Non-pigmented ciliary epithelial cell (primary cell): ENCODE measurements at places on chromosomes 11 and 22.

GRCh38 chr22:36872084-36872483 lies 11.3 kb downstream of the NCF4 start:
- no peak for DNase-seq

GRCh38 chr22:47030881-47031627 lies 268.6 kb downstream of the TBC1D22A start:
- no peak for DNase-seq

DNA sequence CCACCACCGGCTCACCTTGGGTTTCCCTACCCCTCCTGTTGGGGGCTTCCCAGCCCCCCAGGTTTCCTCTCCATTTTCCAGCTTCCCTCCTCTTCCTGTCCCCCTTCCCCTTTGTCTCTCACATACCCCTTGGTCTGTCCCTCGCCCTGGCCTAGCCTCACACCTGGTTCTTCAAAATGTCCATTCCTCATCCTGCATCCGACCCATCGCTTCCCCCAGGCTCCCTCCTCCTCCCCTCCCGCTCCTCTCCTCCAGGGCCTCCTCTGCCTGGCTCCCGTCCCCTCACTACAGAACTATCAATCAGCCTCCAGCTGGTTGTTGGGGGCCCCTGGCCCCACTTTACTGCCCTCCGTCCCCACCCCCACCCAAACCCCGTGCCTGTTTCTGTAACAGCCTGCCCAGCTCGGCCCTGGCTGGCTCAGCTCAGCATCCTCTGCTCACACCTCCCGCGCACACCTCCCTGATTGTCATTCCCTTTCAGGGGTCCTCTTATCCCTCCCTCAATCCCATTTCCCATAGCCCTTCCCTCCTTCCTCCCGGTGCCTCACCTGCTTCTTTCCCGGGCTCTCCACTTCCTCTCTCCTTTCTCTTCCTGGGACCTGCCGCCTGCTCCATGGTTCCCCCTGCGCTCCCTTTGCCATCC lies 1.2 kb downstream of the CNIH2 start:
- DNase-seq = no peak

DNA sequence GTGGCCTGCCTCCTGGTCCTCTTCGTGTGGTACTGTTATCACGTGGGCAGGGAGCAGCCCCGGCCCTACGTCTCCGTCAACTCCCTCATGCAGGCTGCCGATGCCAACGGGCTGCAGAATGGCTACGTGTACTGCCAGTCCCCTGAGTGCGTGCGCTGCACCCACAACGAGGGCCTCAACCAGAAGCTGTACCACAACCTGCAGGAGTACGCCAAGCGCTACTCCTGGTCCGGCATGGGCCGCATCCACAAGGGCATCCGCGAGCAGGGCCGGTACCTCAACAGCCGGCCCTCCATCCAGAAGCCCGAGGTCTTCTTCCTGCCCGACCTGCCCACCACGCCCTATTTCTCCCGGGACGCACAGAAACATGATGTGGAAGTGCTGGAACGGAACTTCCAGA lies 4.7 kb downstream of the ASPHD2 start:
- DNase-seq = no peak

DNA sequence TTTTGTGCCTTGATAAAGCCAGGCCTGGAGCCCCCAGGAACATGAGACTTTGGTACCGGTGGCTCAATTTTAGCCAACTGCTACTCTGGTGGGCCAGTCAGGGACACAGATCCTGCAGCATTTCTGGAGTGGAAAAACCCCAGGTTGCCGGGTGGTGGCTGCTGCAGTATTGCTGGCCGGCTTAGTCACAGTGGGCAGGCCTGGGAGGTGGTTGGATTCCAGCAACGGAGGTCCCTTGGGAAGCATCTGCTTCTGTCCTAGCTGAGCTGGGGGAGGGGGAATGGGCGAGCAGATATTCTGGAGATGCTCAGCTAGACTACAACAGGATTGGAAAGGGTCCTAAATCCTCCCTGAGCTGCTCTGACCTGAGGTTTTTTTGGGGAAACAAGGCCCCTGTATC lies 31.6 kb upstream of the ACCSL start:
- no peak for DNase-seq

DNA sequence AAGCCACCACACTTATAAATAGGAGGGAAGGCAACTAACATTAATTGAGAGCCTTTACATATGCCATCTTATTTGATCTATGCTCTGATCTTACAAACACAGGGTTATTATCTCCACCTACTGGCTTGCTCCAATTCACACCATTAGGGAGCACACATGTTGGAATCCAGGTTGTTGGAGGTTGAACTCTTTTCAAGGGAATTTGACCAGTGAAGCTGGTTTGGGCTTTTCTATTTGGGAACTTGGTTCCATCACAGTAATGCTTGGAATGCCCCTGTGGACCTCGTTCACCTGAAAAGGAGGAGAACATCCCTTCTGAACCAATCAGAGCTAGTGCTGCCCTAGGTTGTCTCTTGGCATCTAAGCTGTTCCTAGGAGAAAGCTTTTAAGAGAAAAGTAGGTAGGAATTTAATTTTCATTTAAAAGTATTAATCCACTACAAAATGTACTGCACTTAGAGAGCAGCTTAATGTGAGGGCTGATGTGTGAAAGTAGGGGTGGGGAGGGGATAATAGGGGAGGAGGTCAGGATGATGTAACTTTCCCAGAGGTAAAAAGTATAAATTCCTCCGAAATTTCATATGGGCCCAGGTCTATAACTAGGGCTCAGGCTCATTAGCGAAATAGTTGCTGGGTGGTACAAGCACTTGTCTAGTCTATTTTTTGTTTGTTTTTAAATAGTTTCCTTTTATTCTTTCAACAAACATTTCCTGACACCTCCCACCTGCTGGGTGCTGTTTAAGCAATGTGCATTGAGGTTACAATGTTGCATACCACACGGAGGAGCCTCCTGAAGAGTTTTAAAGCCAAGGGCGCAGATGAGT lies 7.6 kb upstream of the MICAL2 start:
- no peak for DNase-seq

DNA sequence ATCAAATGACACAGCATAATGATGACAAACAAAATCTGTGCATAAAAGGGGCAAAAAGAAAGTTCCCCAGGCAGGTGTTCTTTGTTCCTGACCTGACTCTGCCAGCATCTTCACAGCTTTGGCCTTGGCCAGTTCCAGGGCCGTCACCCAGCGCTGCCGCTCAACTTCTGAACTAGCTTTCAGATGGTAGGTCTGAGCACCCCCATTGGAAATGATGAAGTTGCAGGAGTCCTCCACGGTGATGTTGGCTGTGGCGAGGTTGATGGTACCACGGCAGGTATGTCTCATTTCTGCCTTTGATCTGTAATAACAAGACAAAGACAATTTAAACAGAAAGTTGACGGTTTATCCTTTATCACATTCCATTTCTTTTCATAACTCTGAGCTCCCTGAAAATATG lies 5.3 kb downstream of the OSBP start:
- no peak for DNase-seq

- DNase-seq = peak; percentile 94
These were observed 4.6 kb downstream of the ETS1 start for GRCh38 chr11:128582496-128583366.

- no peak for DNase-seq
These were observed at the start of gene TRIM34 for GRCh38 chr11:5624489-5625279. TRIM34 (plus strand) TSS chr11:5625001; CDS start chr11:5632332, 7,331 bp downstream.

GRCh38 chr22:32810555-32811133 lies 9.1 kb downstream of the TIMP3 start:
- DNase-seq = no peak

DNA sequence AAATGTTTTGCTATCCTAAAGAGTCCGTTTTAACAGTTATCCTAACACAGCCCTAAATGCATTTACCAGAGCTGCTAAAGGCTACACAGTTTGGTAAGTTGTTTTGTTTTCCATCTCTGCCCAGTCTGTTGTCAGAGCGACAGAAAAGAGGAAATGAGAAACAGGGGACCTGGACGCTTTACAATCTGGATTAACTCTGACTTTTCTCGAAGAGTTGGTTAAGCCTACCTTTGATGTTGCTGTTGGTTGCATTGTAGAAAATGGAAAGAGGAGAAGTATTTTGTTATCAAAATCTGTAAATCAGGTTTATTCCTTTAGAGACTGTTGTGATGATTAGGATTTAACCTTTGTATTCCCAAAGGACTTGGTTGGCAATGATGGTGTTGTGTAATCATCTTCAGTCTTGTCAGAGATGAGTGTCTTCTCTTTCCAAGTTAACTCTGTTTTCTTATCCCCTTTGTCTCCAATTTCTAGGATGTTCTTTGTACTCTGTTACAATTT lies 481 bp downstream of the ANGPTL5 start:
- DNase-seq = no peak

- DNase-seq = no peak
These were observed 21.1 kb downstream of the RPS6KA4 start for GRCh38 chr11:64379817-64380709.

GRCh38 chr11:34284156-34284555 lies 73.7 kb downstream of the ABTB2 start:
- no peak for DNase-seq

- no peak for DNase-seq
These were observed 32.4 kb upstream of the MYH9 start for GRCh38 chr22:36419912-36420882.

DNA sequence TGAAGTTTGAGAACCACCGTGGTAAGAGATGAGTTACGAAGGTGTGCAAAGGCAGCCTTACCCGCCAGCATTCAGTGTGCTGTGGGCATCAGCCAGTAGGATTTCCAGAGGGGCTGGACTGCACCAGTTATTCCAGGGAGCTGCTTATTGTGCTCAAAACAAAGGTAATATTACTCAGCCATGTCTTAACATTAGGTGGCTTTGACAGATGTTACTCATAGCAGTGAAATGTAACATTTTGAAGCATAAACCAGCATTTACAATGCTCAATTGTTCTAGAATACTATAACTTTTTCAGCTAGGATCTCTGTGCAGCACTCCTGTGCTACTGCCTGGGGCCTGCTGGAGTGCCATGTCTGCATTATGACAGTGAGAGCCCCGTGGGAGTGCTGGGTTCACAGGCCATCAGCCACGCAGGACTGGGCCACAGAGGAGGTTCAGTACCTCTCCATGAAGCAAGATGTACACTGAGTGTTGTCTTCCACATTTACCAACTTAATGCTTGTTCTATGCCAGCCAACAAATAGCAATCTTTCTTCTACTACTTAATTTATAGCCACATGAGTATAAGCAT lies 238.1 kb downstream of the CADM1 start:
- no peak for DNase-seq
